ENCODE measurements at places on chromosomes 7 and 10.

DNA sequence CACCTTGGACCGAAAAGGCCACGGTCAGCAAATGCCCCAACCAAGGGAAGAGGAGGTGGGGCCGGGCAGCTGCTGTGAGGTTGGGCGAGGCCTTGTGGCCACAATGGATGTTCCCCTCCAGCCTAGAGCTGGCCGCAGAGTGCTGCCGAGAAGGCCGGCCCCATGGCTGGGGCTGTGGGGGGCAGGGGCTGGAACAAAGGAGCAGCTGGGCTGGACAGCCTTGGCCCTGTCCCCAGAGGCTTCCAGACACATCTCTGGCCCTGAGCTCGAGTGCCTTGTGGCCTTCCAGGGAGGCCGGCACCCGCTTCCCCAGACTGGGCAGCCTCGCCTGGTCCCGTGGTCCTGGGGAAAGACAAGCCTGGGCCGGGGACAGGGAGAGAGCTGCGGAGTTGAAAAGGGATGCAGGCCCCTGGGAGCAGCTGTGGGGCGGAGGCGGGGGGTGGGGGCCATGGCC lies 88.0 kb downstream of the PDGFA start:
- no peak for DNase-seq

- no peak for DNase-seq
Observed at GRCh38 chr10:58275261-58275660, 6.3 kb downstream of the CISD1 start.

DNA sequence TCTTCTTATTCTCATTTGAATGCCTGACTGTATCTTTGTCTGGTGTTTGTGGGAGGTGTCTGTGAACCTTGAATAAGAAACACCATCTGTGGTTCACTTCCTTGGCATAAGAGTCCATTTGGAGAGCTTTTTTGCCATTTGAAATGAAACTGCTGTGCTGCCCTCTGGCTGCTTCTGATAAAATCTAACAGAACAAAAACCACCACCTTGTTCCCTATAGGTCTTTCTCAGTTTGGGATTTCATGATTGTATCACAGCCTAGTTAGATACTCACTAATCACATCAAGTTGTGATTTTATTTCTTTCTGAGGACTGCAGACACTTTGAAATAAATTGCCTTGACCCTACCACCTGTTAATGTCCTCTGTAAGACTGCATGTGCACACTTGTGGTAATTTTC lies 102.7 kb upstream of the FAM13C start:
- DNase-seq = no peak

DNA sequence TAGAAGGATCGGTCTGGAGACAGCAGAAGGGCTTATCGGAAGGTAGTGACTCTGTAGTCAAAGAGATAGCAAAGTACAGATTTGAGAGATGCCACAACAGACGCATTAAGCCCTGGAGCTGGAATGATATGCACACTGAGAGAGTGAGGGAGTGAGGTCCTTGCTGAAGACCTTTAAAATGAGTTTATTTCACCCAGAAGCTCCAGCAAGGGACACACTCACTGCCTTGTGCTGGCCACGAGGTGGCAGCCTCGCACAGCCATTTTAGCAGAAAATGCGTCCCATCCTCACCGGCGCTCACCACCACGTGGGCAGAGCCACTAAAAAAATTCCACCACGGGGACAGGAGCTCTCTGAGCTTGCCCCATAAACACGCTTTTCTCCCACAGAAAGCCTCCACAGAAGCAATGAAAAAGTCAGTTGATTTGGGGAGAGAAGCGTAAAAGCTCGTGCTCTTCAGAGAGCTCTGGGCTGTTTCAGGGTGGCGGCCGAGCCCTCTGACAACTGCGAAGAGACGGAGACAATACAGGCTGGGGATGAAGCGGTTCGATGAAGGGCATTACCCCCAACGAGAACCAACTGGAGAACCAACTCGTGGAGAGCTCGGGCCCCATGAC lies 163.0 kb upstream of the KLF14 start:
- peak; percentile 71 for DNase-seq

DNA sequence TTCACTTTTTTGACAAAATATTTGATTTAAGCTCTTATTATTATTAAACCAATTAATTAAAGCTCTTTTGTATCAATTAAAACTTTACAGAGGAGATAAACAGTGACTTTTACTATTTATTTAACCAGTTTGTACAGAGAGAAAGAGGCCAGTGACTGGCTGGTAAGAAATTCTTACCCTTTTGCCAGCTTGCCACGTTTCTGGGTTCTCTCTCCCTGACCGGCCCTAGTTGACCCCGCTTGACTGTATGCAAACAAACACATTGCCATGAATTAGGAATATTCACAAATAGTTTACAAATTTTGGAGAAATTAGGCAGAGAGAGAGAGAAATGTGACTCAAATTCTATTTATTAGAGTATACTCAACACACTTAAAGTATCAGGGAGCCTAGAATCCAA lies 36.2 kb downstream of the NPVF start:
- DNase-seq = no peak

DNA sequence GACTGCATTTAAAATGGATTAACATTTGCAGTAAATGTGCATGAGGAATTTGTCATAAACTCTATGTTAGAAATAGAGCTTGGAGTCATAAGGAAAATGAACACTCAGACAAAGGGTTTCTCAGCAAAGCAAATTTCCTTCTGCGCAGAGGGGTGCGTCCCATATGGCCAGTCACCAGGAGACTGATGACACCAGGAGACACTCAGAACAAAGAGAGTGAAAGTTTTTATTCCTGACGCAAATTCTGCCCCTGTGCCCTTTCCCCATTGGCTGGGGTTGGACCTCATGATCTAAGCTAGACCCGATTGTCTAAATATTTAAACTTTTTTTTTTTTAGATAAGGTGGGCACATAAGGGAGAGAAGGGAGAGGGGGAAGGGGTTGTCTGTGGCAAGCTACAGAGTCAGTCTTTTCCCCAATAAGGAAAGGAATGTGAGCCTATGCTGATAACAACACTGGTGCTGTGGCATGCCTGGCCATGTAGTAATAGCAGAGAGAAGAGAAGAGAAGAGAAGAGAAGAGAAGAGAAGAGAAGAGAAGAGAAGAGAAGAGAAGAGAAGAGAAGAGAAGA lies 202.0 kb downstream of the POM121L12 start:
- DNase-seq = no peak

- DNase-seq = no peak
Observed at GRCh38 chr7:4683043-4683883, 1.2 kb downstream of the FOXK1 start.

GRCh38 chr7:91566402-91566732 lies 302.1 kb downstream of the FZD1 start:
- no peak for DNase-seq

DNA sequence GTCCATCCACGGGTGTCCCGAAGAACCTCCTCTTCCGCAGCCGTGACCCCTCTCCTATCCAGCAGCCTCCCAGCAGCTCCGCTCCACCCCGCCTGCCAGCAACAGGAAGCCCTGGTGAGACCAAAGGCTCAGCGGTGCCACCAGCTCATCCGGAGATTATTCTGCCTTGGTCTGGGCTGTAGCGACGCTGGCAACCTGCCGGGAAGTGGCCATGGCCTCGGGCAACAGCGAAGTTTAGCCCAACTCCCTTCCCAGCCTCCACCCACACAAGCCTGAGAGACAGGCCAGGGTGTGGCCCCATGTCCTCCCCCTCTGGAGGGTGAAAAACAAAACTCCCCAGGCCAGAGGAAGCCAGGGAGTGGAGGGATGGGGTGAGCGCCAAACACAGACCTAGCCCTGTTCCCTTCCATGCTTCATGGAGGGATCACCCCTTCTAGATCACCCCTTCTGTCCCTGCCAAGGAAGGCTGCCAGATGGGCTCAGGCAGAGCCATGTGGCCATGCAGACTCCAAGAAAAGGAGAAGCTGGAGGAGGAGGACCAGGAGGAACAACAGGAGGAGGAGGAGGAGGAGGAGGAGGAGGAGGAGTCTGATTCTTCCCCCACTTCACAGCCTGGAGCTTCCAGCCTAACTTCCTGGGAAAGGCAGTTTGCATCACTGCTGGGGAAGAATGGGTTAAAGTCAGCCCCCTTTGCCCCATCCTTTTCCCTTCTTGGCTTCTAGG lies 918 bp downstream of the CALHM2 start:
- DNase-seq = no peak

- no peak for DNase-seq
Observed at GRCh38 chr7:149430192-149430591, 30.7 kb downstream of the ZNF777 start.

DNA sequence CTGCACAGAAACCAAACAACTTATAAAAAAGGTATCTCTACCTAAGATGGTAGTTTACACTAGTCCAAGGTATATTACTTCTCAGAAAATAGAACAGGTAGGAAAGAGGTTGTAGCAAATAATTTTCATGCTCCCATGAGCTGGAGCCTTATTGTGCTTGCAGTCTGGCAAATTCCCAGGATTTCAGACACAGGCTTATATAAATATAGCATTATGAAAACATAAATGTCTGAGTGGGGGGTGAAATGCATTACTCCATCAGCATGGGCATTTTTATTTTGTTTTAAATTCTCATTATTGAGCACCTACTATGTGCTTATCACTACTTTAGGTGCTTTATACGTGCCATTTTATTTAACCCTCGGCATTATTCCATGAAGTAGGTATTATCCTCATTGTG lies 83.0 kb upstream of the PHYHIPL start:
- DNase-seq = no peak

GRCh38 chr7:6623589-6624245 lies 8.3 kb downstream of the ZNF853 start:
- DNase-seq = no peak

- DNase-seq = no peak
Observed at GRCh38 chr7:17696422-17696821, 243.9 kb downstream of the SNX13 start.

- no peak for DNase-seq
Observed at GRCh38 chr10:14564268-14564744, 210.4 kb downstream of the FAM107B start.

DNA sequence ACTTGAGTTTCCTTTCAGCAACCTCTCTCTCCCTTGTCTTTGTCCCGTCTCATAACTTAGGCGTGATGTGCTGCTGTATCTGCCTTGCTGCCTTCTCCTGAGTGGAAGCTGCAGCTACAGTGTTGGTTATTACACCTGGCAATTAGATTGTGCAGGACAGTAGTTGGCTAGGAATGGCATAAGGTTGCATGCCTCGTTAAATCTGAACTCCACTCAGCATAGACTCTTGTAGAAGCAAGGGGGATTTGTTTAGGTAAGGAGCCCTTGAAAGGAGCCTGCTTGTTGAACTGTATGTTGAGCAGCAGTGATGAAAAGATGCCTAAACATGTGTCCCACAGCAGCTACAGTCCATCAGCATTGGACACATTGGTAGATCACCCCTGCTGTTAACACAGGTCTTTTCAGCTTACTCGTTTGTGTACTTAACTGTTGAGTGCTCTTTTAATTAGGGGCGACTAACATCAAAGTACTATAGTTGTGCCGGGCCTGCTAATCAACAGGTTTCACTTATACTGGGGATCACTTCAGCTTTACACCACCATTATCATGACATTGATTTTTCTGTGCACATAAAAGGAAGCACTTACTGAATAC lies 225.0 kb downstream of the AUTS2 start:
- no peak for DNase-seq

DNA sequence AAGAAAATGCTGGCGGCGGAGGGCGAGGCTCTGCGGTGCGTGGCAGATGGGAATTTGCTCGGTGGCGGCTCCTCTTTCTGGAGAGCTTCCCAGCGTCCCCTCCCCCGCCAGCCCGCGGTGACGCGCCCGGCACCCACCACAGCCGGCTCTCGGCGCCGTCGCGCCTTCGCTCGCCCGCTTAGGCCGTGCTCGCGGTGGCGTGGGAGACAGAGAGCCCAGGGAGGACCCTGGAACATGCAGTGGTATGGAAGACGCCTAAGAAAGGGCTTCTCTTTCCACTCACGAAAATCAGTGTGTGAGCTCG lies 576 bp upstream of the CSGALNACT2 start:
- DNase-seq = no peak

GRCh38 chr10:11097686-11098085 lies 80.0 kb downstream of the CELF2 start:
- no peak for DNase-seq

DNA sequence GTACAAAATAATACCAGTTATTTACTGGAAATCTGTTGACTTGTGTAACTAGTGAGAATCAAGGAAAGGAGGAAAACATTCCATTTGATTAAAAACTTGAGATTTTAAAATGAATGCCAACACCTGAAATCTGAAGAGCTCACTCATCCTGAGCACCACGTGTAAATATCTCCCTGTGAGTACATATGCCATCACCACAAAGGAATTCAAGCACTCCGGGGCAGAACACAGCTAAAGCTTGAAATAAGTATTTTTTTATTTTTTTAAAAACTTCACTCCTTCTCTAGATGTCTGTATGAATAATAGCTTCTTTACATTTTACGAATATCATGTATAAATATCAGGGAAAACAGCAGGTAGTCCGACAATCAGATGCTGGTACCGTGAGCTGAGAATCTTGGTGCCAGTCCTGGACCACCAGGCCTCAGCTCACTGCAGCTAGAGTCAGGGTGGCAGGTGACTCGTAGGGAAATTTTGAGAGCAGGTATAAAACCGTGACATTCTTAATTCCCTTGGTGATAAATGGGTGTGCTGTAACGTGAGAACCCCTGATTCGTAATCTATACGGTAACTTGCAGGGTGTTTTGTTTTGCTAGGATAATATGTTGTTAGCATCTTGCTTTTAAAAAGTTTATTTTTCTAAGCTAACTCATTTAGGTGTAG lies 12.7 kb downstream of the LMTK2 start:
- no peak for DNase-seq

Data from iPS DF 19.7 (cell line).